Brain microvascular endothelial cell (primary cell): ENCODE measurements at places on chromosomes 4 and X.
A peak's percentile ranks its signal among the peaks of the same experiment; 100 is the strongest.

DNA sequence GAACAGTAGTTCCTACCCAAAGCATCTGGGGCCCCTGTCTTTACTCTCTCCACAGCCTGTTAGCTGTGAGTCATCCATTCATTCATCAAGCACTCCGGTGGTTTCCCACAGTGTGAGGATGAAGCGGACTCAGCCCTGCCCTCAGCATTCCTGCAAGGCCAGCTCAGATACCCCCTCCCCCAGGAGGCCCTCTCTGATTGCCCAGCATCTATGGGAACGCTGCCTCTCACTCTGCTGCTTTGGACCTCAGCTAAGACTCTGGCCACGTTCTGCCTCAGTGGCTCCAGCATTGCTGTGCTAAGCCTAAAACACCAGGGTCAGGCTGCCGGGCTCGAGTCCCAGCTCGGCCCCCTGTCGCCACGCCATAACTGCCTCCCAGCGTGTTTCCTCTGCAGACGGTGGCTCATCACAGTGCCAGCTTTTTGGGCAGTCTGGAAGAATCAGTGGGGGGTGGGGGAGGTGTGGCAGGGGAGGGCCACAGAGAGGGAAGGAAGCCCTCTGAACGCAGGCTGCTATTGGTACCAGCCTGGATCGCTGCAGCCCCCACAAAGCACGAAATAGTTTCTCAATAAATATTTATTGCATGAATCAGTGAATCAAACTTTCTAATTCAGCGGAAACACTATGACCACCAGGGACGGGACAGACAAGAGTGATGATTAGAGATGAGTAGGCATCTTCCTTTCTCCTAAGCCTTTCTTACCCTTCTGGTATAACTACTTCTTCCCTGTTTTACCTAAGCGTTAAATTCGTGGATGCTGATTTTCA, 74.4 kb downstream of the SORCS2 start:
- peak; percentile 94 for DNase-seq

DNA sequence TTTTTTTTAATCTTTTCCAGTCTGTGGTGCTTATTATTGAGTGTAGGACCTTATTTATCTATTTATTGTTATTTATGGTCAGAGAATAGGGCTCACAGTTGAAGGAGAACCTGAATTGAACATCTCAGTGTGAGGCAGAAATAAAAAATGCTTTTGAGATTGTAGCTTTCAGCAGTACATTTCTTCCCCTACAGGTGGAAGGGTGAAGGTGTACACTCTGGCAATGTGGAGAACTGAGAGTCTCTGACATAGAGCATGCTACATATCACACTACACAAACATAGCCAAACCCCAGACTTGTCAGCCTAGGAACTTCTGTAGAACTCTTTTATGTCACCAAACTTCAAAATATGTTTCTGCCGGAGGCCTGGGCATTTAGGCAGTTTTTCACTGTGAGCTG, 140.2 kb downstream of the STIM2 start:
- DNase-seq, result no peak

DNA sequence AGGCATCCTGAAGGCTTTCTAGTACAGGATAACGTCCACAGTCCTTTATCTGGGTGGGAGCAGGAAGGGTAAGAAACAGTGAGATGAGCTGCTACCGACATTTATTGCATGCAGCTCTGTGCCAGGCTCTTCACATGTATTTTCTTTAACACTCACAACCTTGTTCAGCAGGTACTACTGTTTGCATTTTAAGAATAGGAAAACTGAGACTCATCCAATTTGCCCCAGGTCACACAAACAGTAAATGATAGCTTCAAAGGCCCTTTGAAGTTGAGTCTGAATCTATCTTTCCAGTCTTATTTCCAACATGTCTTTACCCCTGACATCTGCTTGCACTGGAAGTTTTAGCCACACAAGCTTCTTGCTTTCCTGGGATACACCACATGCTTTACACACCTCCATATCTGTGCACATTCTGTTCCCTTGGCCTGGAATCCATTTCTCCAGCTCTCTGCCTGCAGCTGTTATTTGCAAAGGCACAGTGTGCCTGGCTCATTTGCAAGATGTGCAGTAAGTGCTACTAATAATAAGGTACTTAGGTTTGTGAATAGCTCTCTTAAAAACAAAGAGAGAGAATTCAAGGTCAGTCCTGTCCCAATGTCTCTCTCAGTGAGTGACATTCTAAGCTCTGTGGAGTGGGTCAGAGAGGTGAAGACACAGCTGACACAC, 61.2 kb downstream of the METTL14 start:
- no peak for DNase-seq

DNA sequence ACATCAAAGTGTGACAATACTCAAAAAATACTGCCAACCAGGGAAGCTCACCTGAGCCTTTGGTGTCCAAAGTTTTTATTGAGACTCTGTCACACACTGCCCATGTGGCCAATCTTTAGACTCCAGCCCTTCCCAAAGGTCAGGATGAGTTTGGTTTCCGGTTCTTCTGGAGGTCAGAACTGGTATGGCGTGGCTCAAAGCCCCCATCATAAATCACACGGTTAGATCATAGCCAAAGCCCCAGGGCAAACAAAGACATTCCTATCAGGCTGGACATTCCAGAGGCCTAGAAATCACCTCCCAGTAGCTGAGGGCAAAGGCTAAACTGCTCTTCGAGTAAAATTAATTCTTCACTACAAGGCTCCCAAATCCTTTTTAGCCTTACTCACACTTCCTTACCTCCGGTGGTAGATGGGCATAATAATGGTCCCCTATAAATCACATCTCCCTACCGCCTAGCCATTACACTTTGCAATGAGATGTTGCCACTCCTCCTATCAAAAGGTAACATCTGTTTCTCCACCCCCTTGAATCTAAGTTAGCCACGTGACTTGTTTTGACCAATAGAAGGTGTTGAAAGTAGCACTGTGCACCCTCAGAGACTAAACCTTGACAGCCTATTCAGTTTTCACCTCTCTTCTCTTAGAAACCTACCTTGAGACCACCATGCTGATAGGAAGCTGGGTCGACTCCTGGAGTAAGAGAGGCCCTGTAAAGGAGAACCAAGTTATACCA, 137.8 kb upstream of the DUSP21 start:
- no peak for DNase-seq

DNA sequence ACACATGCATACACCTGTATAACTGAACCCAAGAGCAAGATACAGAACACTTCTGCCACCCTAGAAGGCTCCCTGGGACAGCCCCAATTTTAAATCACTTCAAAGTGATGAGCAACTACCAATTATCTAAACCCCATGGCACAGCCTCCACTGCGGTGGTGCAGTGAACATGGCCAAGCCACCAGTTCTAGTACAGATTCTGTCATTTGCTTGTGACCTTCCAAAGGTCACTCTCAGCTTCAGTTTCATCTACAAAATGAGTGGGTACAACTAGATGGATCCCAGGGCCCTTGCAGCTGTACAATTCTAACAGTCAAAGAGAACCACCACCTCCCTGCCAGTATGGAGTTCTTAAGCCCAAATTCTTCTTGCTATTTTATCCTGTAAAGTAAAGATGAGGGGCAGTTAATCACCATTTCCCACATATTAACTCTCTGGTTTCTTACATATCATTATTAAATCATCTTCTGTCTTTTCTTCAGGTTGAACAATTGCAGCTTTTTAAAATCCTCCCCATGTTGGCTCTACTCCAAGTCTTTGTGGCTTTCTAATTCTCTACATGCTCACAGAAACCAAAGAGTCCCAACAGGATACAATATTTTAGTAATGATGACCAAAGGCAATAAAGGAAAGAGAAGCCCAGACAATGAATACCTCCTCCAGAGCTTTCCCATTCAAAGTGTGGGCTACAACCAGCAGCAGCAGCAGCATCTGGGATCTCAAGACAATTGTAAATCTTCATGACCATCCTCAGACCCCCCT, 39.0 kb upstream of the GPM6B start:
- DNase-seq, result no peak

- no peak for DNase-seq
These were observed 559 bp downstream of the SLC9A7 start for GRCh38 chrX:46758163-46758955.

DNA sequence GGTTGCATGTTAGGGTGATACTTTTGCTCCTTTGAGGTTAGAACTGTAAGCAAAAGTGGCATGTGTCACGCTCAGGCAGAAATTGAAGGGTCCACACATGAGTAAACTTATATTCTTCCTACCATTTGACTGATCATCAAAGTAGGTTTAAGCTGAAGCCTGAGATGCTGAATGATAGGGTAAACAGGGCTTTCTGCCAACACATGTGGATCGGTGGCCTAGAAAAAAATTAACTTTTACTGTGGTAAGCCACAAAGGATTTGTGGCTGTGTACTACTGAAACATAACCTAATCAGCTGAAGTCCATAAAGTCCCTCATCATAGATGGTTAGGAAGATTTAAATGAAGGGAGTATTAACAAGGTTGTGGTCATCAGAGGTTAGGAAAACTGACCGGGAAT, 1070.1 kb downstream of the STPG2 start:
- no peak for DNase-seq

- no peak for DNase-seq
These were observed 23.2 kb upstream of the SMIM20 start for GRCh38 chr4:25890571-25891485.
